ENCODE measurements at places on chromosomes 5 and 9. TPM values are rescaled to one million over a fixed set of nuclear protein-coding genes. Genes with fewer than 3 reads are reported as not detected.

GRCh38 chr5:134184155-134185135, 7.7 kb upstream of the SKP1 start:
- ATAC-seq = peak; percentile 89

GRCh38 chr5:68288707-68289134, 73.2 kb downstream of the PIK3R1 start:
- ATAC-seq = peak; percentile 46

GRCh38 chr5:144183254-144183889, 12.7 kb downstream of the KCTD16 start:
- ATAC-seq = no peak

DNA sequence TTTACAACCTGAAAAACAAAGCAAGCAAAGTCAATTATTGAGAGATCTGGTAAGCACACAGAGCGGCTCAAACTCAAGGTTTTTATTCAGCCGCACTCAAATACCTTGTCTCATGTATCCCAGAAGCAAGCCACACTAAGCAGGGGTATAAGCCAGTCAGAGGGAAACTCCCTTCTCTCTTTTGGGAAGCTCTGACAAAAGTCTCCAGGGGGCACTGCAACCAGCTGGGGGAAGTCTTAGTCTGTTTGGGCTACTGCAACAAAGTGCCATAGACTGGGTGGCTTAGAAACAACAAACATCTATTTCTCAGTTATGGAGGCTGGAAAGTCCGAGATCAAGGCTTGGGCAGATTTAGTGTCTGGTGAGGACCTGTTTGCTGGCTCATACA, 246.0 kb downstream of the ENC1 start:
- no peak for ATAC-seq

DNA sequence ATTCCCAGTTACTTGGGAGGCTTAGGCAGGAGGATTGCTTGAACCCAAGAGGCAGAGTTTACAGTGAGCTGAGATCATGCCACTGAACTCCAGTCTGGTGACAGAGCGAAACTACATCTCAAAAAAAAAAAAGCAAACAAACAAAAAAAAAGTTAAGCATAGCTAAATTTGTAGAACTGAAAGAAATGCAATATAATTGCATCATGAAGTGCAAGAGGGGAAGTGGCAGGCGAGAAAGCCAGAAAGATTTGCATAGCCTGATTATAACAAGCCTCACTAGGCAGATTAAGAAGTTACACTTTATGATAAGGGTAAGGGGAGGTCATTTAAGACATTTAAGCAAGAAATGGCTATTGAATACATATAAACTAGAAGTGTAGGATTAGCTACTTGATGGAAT, 187.1 kb downstream of the EDIL3 start:
- ATAC-seq = no peak

DNA sequence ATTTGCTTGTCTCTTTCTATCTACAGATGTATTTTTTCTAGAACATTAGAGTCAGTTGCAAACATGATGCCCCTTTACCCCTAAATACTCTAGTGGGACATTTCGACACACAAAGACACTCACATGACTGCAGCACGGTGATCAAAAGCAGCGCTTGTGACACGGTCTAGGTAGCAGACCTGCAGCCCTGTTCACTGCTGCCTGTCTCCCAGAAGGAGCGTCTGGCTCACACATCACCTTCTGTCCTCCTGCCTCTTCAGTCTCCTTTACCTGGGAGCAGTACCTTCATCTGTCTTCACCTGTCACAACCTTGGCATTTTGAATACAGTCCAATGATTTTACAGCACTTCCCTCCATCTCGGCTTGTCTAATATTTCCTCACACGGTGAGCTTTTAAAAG, 51.9 kb upstream of the SH3PXD2B start:
- ATAC-seq = no peak

DNA sequence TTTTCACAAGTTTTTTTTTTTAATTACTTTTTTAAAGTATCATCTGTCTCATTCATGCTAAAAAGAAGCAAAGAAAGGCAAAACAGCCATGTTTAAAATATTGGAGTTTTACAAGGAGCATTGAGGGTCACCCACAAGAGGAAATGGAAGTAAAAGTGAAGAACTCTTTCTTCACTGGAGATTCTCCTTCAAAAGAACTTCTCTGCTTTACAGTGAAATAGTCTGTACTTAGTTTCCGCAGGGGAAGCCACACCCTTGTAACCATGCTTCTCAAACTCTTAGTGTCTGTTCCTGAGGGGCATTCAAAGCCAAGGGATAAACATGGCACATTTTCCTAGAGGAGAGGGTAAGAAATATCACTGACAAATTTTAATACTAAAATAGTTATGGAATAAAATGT, 8.6 kb downstream of the C9orf72 start:
- no peak for ATAC-seq

GRCh38 chr5:6737043-6737941, 24.1 kb downstream of the TENT4A start:
- ATAC-seq = no peak

DNA sequence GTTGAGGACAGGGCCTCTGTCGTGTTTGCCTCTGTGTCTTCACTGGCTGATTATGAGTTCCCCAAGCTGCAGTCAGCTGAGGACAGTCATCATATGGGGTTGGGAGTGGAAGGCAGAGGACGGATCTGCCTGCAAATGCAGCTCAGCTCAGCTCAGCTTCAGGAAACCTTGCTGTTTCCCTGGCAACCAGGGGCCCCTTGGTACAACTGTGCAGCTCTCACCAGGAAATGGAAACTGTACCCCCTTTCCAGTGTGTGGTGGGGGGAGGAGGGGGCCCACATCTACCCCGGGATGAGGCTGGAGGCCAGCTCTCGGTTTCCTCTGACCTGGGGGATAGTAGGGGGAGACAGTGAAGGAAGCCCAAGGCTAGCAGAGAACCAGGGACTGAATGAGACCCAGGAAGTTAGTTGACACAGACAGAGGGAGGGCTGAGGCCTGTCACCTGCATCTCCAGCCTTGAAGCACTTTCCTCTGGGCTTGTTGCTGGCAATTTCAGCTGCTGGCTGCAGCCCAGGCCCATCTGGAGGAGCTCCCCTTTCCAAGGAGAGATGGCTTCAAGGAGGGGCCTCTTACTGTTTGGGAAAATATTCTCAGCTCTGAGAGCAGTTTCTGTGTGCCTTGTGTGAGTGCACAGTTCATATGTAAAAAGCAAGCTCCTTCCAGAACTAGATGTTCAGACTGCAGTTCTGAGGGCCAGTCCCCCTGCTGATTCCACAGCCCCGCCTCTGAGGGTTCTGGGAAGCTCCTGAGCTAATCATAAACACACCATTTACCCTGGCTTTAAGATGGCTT, 6.9 kb downstream of the ANXA6 start:
- peak; percentile 95 for ATAC-seq

GRCh38 chr5:133977161-133977787, 8.8 kb upstream of the C5orf15 start:
- ATAC-seq = peak; percentile 76

The DOCK2 gene
- 0.56 TPM for total RNA-seq

The CA9 gene
- not detected for total RNA-seq

The BTNL9 gene
- 1.1 TPM for total RNA-seq

The KCNN2 gene
- 0.41 TPM for total RNA-seq

Measured in motor neuron (in vitro differentiated cells).